Anterior cingulate cortex (tissue), 58 donors: ENCODE measurements at places on chromosomes 5 and 9.

GRCh38 chr5:119902593-119902992, 273.2 kb downstream of the FAM170A start:
- no peak for DNase-seq

- DNase-seq = no peak
Observed at GRCh38 chr9:115770521-115770920, 383.1 kb upstream of the PAPPA start.

DNA sequence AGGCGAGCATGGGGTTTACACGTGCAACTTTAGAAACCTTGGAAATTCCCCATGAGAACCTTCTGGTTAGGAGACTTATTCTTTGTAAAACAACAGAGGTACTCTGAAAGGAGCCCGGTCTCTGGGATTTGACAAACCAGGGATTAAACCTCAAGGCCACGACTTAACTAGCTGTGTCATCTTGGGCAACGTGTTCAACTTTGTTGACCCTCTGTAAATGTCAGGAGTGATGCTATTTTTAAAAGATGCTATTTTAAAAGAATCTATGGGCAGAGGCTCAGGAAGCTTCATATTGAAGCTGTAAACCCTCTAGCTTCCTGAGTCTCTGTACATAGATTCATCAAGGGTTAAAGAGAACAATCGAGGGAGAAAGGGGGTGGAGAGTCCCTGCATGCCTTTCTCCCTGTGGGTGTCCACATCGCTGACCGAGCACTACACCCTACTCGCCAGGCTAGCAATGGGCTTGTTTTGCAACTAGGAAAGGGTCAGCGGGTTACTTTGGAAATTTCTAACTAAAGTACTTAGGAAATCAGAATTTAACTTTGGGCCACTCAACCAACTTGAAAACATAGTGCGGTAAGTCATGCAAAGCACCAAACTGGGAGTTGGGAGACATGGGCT, 2.1 kb downstream of the SLC36A2 start:
- no peak for DNase-seq

- DNase-seq = no peak
Observed at GRCh38 chr5:29518176-29518575, 1675.3 kb upstream of the CDH6 start.

DNA sequence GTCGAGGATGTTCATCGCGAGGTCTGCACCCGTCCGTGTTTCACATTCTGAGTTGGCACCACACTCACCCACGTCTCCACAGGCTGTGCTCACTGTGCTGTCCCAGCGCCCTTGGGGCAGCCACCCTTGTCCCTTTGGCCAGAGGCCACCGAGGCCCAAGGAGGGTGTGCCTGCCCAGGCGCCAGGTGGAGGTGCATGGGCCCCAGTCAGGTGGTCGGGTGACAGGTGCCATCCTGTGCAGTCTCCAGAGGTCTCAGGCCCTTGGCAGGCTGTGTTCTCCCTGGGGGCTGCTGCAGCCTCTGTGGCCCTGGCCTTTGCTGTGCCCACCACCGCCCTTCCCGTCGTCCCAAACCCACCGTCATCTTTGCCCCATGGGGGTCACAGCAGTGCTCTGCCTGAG, 12.4 kb downstream of the MAN1B1 start:
- no peak for DNase-seq

- DNase-seq = no peak
Observed at GRCh38 chr9:2479056-2479565, 142.5 kb upstream of the VLDLR start.

DNA sequence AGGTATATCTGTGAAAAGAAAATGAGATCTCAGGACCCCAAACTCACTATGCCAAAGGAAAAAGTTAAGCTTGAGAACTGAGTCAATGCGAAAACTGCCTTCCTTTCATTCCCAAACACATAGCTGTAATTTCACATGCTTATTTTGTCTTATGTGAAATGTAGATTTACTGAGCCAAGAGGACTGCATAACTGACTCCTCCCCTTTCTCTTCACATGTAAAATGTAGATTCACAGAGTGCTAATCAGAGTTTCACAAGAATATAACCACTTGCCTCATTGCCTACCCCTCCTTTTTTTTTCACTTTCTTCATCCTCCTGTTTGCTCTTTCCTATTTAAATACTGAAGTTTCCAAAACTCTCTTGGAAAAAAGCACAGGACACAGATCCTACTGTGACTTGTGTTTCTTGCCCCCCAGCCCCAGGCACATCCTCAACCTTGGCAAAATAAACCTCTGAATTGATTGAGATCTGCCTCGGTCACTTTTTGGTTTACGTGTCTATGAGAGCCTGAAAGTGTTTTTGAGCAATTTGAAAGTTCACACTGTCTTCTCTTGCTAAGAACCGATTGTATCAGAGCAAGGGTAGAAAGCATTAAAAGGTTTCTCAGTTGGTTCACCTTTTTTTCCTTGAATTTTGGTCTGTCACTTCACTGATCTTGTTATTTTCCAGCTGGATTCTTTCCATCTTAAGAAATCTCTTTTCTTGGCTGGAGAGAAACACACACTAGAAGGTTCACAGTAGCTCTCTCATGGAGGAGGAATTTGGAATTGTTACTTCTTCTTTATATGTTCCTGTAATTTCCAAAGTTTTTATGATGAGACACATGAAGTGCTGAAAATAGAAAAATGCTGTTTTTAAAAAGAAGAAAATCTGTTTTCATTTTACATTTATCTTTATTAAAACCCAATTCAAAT, 44.8 kb upstream of the SNAPC3 start:
- no peak for DNase-seq

GRCh38 chr5:139394123-139394653, 716 bp downstream of the PROB1 start:
- no peak for DNase-seq

DNA sequence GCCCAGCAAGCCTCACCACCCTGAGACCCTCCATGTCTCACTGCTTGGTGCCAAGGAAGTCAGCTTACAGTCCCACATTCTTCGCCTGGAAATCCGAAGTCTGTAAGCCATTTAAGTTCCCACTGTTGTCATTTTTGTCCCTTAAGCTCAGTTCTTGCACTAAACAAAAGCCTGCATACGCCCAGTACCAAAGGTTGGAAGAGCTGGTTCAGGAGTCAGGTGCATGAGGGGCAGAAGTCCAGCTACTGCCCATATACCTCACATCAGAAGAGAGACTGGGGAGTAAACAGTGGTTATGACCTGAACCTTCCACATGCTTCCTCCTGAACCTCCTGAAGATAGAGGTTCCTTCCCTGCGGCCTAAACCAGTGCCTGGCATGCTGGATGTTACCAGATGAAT, 146.0 kb downstream of the FRMD3 start:
- DNase-seq = no peak

GRCh38 chr5:149682532-149683075, 47.5 kb upstream of the PPARGC1B start:
- DNase-seq = no peak

DNA sequence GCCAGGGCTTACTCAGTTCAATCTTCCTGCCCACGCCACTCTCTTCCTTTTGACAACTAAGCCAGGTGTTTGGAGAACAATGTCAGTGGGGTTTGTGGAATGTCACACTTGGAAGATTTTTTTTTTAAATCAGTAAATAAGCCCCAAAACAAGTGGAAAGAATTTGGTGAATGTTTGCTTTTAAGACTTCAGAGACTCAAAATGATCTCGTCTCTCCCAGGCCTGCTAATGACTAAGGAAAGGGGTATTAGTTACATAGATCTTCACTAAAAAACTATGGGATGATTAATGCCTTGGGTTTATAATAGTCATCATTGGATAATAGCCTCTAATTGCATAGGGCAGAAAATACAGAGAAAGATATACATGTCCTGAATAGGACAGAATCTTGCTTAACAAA, 166.4 kb downstream of the DMRT2 start:
- no peak for DNase-seq

DNA sequence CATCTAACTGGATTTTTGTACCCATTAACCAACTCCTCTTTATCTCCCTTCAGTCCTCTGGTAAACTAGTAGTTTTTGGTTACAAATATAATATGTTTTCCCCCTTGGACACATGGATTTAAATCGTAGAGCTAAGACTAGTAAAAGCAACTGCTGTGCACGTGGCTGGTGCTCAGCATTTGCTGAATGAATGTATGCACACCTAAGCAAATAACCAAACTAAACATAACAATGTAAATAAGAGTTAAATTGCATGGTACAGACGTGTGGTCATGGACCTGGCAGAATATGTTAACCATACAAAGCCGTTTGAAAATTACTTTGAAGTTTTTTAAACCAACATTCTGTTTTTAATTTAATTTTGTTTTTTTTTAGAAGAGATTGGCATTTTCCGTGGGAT, 65.2 kb upstream of the FYB1 start:
- no peak for DNase-seq

GRCh38 chr5:126070481-126070880, 352.7 kb upstream of the GRAMD2B start:
- DNase-seq = no peak
